ENCODE measurements at places on chromosomes 1 and 21.

DNA sequence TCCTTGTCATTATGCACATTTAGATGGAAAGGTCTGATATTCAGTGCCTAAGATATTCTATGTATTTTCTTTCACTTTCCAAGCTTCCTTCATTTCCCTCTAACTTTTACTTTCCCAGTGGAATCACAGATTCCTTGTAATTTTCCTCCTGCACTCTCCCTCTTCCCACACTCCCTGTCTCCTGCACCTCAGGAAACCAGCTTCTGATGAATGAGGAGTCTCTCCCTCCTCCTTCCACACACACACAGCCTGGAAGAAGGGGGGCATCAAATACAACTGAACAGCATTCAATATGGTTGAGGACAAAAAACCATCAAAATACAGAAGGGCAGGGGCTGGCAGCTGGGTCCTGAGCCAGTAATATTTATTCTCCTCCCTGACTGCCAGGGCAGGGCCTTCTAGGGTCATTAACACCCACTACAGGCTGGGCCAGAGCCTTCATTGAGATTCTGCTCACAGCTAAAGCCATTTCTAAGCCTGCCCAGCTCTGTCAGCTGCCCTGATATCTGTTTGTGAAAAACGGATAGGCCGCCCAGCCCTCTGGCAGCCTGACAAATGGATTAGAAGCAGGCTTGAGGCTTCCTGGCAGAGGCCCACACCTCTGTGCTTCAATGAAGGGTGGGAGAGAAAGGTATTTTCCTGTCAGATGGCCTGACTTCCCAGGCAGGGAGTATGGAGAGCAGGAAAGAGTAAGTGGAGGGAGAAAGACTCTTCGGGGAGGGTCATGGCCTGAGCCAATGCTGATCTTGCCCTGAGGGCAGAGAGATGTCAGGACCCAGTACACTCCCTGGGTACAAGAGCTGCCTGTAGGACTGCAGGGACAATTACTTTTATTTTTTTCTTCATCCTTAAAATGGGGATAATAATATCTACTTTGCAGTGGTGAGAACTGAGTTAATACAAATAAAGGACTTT is 138.9 kb upstream of the SPATA6 start:
- DNase-seq: no peak

- DNase-seq: peak; percentile 10
These were observed 5.7 kb upstream of the ACBD6 start for GRCh38 chr1:180507795-180508724.

GRCh38 chr1:57966751-57967406 is 543.0 kb upstream of the DAB1 start:
- DNase-seq: peak; percentile 33

DNA sequence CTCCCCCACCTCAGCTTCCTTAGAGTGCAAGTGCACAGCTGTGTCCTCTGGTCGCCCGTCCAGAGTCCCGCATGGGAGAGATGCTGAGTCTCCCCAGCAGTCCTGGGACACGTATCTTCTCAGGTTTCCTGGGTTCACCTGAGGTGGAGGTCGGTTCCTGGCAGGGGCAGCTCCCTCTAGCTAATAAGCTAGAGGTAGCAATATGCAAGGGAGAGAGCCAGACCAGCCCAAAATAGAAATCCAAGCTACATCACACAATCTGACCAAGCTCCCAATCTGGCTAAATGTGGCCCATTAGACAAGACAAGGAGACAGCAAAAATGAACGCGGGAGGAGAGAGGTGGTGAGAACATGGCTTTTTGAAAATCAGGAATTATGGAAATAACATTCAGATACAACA is 30.9 kb upstream of the CADM3 start:
- DNase-seq: no peak

DNA sequence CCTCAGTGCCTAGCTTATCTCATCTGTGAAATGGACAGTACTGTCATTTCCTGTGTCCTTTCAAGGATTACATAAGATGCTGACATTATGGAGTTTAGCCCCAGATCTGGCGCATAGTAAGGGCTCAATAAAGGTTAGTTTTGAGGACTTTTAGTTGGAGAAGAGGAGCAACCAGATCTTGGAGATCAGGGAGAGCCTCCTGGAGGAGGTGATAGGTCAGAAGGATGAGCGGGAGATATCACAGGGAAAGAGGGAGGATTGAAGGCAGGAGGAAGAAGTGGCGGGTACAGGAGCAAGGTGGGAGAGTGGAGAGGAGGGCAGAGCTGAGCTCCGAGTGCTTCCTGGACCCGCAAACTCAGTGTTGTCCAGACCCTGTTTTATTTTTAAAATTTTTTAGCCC is 17.5 kb downstream of the SLC66A1 start:
- no peak for DNase-seq

- no peak for DNase-seq
These were observed 175.7 kb downstream of the VPS13D start for GRCh38 chr1:12405325-12406210.

DNA sequence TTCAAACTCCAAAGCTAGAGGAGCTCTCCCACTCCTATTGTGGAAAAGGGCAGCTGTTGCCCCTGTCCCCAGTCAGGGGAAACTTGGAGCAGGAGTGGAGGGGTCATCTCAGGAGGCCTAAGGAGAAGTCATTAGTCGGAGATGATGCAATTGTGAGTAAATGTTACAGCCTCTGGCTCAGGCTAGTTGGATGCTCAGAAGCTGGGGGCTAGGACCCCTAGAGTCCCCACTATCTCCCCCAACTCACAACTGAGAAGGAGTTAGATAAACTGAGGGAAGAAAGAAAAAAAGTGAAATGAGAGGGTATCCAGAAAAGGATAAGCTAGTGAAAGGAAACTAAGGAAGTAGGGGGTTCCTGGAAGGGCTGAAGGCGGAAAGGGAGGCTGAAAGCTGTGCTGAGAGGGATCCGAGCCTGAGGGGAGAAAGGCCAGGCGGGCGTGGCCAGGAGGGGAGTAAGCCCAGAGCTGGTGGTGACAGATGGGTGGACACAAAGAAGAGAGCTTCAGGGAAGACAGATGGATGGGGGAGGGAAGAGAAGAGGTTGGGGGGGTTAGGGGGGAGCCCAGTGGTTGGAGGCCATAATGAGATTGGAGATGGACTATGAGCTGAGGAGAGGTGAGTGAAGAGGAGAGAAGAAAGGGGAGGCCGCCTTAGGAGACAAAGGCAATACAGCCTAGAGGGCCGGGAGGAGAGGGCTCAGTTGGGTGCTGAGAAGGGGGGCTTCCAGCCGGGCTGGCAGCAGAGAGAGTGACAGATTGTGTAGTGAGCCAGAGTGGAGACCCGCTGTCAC is 4.5 kb upstream of the NHLH1 start:
- DNase-seq: no peak
